ENCODE measurements at places on chromosomes 5 and 9.

DNA sequence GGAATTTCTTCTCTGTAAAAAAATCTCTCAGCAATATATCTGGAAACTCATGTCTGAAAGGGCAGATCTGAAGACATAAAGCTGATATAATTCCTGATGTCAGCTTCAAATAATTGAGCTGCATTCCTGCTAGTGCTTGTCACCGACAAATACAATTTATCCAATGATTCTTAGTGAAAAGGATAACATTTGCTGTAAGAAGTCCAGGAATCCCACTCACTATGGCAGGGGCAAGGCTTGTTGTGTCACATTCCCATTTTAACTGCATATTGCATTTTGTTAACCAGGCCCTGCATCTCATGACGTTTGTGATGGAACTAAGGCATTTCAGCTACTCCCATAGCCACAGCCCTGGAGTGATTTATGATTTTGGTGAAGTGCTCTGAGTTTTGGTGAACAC lies 160.1 kb upstream of the DAB2 start:
- DNase-seq, result no peak

GRCh38 chr9:98455256-98456155 lies 200.1 kb upstream of the TBC1D2 start:
- no peak for DNase-seq

DNA sequence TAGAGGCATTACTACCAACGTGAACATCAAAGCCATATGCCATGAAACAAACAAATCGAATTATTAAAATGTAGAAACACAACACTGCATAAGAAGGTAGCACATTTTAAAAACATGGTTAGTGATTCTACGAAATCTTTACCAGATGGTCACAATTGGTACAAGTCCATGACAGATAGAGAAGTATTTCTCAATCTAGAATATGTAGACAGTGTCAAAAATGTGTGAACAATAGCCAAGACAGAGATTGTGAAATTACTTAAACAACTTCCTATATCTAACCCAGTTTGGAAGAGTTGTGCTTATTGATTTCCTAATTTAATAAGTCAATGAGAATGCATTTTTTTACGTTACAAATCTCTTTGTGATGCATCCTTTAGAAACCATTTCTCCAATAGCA lies 1121.6 kb downstream of the MAT2B start:
- DNase-seq, result no peak

GRCh38 chr5:36638056-36638455 lies 31.6 kb downstream of the SLC1A3 start:
- no peak for DNase-seq

- DNase-seq, result no peak
These were observed 630.6 kb upstream of the SEMA6A start for GRCh38 chr5:117204926-117205869.
